Activated T-cell treated with anti-CD3 and anti-CD28 coated beads, Interleukin-2, amount 50 U/mL, for 72 hours (primary cell): ENCODE measurements at places on chromosomes 2 and 18. TPM values are rescaled to one million over a fixed set of nuclear protein-coding genes. Genes with fewer than 3 reads are reported as not detected.

The SNRNP200 gene
- total RNA-seq: 188 TPM

The MTCL1 gene
- 0.51 TPM for total RNA-seq

The CELF4 gene
- not detected for total RNA-seq

The PAPOLG gene
- total RNA-seq: 22.9 TPM

The ACKR3 gene
- total RNA-seq: 0.83 TPM

DNA sequence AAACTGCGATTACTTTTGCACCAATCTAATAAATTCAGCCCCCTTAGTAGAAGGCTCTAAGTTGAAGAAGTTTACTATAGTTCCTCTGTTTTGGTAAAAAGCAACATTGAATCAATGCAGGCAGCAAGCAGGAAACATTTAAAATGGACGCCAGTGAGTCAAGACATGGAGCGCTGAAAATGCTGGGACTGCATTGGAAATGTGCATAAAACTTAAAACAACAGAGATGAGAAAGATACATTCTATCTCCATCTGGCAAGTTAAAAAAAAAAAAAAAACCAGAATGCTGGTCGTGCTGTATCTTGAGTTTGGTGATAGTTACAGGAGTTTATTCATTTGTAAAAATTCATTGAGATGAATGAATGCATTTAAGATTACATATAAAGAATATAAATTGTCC is 117.0 kb upstream of the TWIST2 start:
- DNase-seq: no peak

GRCh38 chr2:45177870-45178269 is 168.6 kb upstream of the SIX2 start:
- no peak for DNase-seq

- no peak for DNase-seq
These were observed 31.6 kb upstream of the NCOA1 start for GRCh38 chr2:24459224-24460161.

- no peak for DNase-seq
These were observed 158.0 kb downstream of the NEDD4L start for GRCh38 chr18:58201733-58202730.

DNA sequence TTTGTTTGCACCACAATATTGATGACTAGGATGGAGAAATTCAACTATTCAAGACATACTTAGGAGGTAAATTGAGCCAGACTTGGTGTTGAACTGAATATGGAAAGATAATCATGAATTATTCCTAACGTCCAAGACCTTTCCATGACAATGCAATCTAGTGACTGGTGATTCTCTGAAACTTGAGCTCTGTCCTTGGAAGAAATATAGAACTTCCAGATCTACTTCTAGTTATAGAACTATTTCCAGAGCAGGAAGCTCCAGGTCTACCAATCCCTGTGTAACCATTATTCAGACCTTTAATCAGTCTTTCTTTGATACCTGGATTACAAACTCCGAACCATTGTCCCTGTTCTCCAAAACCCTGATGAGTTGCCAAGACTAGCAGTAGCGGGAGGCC is 272.6 kb upstream of the SLC14A2 start:
- DNase-seq: no peak

- no peak for DNase-seq
These were observed 92.0 kb upstream of the CYP1B1 start for GRCh38 chr2:38167968-38168350.

- DNase-seq: no peak
These were observed 6.0 kb downstream of the DIPK1C start for GRCh38 chr18:74451148-74451547.

DNA sequence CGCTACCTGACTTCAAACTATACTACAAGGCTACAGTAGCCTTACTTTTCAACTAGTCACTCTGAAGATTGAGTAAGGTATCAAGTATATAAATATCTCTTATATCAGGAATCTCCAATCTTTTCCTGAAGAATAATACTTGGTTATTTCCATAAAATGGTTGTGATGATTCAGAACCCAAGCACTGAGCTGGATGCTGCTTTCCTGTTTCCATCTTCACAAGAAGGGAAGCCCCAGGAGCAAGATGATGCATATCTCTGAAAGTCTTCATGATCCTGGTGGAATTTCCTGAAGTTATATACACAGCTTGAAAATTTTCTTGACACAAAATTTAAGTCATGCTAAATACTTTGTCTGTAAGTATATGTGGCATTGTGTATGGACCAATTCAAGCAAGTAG is 243.9 kb upstream of the TANK start:
- no peak for DNase-seq

GRCh38 chr2:174787487-174788205 is 23.4 kb upstream of the CHRNA1 start:
- no peak for DNase-seq
